ENCODE measurements at places on chromosomes 16 and 17.

GRCh38 chr16:85617948-85618347 lies 4.8 kb downstream of the GSE1 start:
- no peak for DNase-seq

DNA sequence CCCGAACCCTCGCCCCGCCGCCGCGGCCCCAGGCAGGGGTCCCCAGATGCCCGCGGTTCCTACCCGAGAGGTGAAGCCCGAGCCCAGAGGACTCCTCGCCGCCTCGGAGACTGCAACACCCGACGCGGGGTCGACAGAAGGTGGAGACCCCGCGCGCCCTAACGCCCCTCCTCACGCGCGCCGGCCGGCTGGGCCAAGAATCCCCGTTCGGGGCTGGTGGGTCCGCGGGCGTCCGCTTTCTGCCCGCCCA lies 515 bp downstream of the SUMO2 start:
- DNase-seq: peak; percentile 79

GRCh38 chr16:84548971-84549844 lies 44.7 kb upstream of the MEAK7 start:
- no peak for DNase-seq

GRCh38 chr17:4110152-4110551 lies 32.7 kb downstream of the ZZEF1 start:
- no peak for DNase-seq

GRCh38 chr16:49701789-49702494 lies 154.0 kb downstream of the ZNF423 start:
- peak; percentile 80 for DNase-seq

- DNase-seq: no peak
Measured at GRCh38 chr17:64920026-64920418, 744 bp upstream of the LRRC37A3 start.

- DNase-seq: no peak
Measured at GRCh38 chr17:49815761-49816281, 27.3 kb downstream of the KAT7 start.

DNA sequence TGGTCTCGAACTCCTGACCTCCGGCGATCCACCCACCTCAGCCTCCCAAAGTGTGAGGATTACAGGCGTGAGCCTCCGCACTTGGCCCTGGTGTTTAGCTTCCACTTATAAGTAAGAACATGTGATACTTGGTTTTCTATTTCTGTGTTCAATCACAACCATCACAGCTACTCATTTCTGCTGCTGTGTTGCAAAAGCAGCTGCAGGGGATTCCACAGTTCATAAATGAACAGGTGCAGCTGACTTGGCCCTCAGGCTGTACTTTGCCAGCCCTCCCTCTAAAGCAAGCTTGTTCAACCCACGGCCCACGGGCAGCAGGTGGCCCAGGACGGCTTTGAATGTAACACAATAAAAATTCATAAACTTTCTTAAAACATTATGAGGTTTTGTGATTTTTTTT lies 79.2 kb downstream of the SLC39A11 start:
- no peak for DNase-seq

GRCh38 chr16:12971241-12971640 lies 69.8 kb downstream of the SHISA9 start:
- DNase-seq: no peak

DNA sequence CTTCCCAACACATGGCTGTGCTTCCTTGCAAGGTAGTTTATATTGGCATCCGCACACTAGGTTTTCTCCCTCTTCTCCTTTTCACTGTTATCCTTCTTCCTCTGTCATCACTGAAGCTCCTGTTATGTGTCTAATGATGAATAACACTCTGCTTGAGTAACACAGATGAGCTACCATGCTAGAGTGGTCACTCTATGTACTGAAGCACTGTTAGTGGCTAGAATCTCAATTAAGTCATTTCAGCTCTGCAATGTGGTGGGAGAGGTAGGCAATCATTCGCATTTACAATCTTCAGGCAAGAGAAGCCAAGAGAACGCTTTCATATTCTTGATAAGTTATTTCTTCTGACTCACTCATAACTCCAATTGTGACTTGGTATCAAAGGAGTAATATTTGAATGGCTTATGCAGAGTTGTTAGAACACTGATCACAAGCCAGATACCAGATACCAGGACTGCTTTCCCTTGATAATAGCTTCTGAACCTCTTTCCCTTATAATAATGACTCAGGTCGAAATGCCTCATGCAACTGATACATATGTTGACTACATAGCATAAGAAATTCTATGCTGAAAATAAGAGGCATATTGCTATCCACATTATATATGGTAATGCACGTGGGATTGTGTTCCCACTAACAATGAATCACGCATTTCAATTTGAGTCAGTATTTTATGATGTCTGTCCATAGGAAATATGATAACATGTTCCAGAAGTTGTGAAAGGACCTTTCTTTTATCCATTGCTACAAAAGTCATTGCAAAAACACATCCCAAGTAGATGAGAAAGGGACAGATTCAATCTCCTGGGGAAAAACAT lies 158.0 kb upstream of the HS3ST3A1 start:
- no peak for DNase-seq

DNA sequence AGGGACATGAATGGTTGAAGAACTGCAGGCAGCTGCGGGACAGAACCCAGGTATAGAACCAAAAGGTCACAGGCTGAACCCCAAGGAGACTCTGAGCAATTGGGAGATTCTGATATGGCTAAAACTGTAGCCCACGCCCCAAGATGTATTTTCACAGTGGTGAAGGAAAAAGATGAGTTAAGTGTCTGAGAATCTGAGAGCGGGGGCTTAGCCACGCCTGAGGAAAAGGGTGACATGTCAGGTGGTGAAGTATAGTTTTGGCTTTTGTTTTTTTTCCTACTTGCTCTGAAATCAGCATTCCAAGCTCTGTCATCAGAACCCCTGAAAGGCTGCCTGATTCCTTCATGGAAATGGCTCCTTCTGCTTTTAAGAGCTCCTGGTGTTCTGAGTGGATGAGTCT lies 73.3 kb downstream of the AKAP1 start:
- no peak for DNase-seq

DNA sequence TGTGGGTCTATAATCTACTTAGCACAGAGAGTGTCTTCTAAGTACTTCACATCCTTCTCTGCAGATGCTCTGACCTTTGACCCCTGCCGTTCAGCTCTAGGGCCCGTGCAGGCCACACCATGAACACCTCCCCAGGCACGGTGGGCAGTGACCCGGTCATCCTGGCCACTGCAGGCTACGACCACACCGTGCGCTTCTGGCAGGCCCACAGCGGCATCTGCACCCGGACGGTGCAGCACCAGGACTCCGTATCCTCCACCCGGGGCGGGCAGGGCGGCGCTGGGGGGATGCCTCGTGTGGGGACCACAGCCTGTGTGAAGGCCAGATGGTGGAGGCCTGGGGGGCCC lies 686 bp downstream of the MLST8 start:
- DNase-seq: no peak

GRCh38 chr16:27922433-27922832 lies 141.1 kb downstream of the GSG1L start:
- no peak for DNase-seq

GRCh38 chr16:64278196-64278595 lies 843.7 kb downstream of the CDH11 start:
- no peak for DNase-seq

DNA sequence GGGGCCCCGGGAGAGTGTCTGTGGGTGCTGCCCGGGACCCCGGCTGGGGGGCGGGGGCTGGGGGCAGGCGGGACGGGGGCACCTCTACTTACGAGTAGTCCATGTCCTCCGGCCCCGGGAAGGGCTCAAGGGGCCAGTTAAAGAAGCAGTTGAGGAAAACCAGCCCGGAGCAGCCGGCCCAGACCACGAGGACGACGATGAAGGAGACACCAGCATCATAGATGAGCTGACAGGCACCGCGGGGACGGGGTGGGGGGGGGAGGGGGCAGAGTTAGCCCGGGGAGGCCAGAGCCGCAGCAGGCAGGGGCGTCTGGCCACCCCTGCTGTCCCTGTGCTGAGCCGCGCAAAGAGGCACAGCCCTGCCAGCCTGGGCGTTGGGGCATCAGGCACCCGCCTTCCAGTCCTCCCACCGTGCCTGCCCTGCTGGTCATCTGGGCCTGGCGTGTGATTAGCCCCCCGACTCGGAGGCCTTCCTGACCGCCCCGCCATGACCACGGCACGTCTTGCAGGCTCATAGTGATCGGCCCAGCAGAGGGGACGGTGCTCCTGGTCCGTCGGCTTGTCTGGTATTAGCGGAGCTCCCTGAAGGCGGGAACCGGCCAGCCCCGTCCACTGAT lies 29.0 kb upstream of the PITPNA start:
- no peak for DNase-seq

DNA sequence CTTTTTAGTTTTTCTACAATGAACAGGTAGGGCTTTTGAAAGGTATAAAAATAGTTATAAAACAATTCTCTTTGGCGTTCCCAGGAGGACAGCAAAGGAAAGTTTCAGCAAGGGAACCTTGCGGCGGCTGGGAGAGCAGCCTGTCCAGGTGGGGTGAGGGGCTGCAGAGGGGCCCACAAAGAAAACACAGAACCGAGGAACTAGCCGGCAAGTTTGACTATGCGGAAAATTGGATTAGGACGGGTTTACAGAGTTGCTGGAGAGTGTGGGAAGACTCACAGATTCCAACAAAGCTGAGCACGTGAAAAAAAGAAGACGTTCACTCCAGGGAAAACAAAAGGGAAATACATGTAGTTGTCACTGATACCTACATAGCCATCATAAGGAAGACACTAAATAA lies 40.2 kb upstream of the METTL16 start:
- DNase-seq: no peak

DNA sequence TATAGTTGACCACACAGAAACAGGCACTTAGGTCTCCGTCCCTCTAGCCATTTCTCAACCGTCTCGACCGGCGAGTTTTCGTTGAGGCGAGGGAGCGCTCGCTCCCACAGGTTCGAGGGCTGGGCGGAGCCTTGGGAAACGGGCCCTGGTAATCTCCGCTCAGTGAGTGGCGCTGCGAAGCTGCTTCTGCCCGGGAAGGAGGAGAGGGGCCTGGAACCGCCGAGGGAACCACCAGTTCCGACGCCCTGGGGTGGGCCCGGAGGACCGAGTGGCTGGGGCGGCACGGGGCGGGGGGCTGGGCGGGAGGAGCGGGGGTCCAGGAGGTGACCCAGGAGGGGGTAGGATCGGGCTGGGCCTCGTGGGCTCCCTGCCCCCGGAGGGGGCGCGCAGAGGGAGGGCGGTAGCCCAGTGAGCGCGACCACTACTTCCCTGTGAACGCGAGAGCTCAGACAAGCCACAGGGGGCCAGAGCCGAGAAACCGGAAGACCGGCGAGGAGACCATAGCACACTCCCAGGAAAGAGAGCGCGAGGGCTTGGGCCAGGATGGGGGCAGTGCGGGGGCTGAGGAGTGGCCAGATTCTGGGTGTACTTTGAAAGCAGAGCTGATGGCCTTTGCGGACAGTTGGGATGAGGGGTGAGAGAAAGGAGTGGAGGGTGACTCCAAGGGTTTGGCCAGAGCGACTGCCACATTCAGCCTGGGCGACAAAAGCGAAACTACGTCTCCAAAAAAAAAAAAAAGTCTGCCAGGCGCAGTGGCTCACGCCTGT lies 29.9 kb upstream of the ARL4D start:
- DNase-seq: peak; percentile 92

- no peak for DNase-seq
Measured at GRCh38 chr17:18017958-18018357, 21.0 kb downstream of the ATPAF2 start.

DNA sequence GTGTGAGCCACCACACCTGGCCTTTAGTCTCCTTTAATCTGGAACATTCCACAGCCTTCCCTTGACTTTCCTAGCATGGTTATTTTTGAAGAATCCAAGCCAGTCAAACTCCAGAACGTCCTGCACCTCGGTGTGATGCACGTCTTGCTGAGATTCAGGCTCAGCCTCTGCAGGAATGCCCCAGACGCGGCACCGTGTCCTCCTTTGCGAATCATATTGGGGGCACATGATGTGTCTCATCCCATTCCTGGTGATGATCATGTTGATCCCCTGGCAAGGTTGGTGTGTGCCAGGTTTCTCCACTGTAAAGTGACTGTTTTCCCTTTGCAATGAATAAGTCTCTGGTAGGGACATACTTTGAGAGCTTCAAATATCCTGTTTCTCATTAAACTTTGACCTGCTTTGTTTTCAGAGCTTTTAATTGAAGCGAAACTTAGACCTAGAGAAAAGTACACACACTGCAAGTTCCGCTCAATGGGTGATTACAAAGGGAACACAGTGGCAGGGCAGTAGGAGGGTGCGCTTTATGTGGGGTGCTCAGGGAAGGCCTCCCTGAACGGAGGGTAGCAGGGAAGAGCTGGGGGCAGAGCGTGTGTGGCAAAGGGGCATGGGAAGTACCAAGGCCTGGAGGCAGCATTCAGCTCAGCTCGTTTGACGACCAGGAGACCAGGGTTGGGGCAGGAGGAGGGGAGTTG lies 9.6 kb upstream of the ATP2C2 start:
- no peak for DNase-seq

DNA sequence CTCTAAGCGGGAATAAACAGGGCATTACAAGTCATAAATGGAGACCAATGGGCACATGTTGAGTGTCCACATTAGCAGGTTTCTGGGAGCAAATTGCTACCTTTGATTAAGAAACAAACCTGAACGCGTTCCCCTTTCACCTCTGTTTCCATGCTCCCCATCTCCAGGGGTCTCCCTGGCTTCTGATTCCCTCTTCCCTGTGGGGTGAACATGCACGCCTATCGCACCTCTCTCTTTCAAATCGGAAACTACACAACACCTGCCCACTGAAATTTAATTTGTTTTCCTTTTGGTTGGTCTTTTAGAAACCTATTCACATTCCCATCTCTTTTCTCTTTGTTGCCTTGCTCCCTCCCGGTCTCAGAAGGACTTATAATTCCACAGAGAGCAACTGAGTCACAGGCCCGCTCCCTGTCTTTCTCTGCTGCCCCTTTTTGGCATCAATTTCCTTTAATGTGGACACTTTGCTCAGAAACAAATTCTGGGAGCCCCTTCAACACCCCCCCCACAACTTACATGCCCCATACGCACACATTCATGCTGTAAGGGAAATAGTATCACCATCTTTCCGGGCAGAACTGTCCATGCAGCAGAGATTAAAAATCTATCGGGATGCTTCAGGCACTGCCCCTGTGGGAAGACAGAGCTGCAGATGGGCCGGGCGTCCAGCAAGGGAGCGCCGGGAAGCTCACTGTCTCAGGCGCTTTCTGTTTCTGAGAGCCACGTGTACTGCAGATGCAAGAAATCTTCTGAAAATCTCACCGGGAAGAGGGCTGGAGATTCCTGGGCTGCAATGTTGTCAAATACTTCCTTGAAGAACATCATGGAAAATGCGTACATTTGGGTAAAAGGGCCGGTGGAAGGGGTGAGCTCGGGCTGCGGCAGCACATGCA lies 7.2 kb upstream of the FOXF1 start:
- no peak for DNase-seq

DNA sequence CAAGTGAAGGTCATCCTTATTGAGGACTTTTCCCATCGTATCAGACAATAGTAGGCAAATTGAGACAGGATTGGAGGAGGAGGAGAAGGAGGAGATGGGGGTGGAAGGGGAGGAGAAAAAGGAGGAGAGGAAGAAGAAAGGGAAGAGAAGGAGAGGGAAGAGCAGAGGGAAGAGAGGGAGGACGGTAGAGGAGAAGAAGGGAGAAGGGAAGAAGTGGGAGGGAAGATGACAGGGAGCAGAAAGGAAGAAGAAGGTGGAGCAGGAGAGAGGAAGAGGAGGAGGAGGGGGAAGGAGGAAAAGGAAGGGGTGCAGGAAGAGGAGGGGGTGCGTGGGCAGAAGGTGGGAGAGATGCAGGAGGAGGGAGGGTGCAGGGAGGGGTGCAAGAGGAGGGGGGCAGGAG lies 26.0 kb downstream of the ABCC6 start:
- no peak for DNase-seq

GRCh38 chr16:79188739-79189122 lies 411.8 kb downstream of the MAF start:
- no peak for DNase-seq

- no peak for DNase-seq
Measured at GRCh38 chr16:9271841-9272240, 180.4 kb downstream of the HAPSTR1 start.

Measured in coronary artery (tissue), 2 donors.